ENCODE measurements at places on chromosomes 5 and 9.

- no peak for DNase-seq
Observed at GRCh38 chr9:136119883-136120393, 1.3 kb upstream of the TMEM250 start.

GRCh38 chr9:2623288-2624050, 1.9 kb downstream of the VLDLR start:
- DNase-seq, result no peak

GRCh38 chr9:82961504-82962125, 101.3 kb downstream of the RASEF start:
- peak; percentile 76 for DNase-seq

GRCh38 chr5:148499452-148499851, 115.7 kb downstream of the FBXO38 start:
- DNase-seq, result no peak

DNA sequence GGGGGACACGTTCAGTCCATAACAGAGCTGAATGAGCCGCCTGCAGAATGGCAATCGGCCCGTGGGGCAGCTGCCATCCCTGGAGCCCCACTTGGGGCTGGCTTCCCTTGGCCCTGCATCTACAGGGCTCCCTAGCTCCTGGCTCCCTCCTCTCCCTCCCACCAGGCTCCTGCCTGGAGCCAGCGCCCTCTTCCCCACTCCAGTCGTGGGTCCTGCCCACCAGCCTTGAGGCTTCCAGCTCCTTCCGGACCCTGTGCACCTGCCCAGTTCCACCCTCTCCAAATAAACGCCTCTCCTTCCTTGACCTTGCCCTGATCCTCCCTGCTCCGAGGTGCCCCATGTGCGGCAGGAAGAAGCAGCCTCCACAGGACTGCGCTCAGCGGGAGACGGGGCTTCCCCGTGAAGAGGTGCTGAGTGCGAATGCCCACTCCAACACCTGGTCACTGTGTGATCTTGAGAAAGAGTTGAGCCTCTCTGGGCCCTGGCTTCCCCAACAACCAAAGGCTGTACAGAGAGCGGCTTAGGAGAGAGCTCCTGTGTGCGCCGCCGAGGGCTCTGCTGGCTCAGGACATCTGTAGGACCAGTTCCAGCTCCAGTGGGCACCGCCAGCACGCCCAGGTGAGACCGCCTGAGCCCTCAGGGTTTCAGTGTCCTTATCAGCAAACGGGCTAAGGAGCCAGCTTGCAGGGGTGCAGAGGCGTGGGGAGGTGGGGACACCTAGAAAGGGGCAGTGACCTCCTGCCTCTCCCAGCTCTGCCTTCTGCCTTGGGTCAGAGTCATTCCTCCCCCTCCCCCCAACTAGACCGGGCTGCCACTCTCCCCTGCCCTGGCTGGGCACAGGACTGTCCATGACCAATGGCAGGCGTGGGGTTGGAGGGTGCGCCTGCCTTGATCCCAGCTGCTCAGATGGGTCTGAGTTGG, 12.1 kb downstream of the C9orf50 start:
- DNase-seq, result no peak

DNA sequence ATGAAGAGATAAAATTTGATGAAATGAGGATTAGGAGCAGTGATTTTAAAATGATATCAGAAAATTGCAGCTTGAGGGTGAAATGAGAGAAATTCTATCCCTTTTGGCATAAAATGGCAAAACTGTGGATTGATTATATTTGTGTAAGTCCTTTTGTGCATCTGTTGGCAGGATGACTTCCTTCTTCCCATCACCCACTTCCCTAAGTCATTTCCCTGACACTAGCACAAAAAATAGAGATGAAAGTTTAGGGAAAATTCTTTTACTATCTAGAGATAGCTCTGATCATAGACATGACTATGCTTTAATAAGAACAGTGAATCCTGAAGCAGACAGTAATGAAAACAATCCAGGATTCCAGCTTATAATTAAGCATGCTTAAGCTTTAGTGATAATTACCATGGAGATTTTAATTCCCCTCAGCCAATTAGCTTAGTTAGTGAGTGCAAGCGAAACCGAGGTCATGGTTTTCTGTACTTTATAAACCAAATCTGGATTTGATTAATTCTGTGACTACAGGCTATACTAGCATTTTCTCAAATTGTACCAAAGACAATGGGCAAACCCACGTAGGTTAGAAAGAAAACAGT, 163.6 kb upstream of the TARS1 start:
- DNase-seq, result no peak

DNA sequence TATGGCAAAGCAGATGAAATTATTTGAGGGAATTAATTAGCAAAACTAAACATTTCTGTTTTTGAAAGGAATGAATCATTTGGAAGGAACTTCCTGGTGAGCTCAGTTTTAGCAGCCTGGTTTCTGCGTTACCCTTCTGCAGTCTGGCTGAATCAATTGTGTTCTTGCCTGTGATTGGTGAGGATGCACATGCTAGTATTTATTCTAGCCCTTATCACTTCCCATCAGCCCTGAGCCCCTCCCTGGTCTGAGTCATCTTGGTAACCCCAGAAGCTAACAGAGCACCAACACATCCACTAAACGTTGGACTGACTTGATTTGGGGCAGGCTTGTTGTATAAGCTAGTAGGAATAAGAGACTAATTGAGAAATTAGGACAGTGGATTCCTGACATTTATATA, 6.6 kb downstream of the TJP2 start:
- DNase-seq, result no peak

DNA sequence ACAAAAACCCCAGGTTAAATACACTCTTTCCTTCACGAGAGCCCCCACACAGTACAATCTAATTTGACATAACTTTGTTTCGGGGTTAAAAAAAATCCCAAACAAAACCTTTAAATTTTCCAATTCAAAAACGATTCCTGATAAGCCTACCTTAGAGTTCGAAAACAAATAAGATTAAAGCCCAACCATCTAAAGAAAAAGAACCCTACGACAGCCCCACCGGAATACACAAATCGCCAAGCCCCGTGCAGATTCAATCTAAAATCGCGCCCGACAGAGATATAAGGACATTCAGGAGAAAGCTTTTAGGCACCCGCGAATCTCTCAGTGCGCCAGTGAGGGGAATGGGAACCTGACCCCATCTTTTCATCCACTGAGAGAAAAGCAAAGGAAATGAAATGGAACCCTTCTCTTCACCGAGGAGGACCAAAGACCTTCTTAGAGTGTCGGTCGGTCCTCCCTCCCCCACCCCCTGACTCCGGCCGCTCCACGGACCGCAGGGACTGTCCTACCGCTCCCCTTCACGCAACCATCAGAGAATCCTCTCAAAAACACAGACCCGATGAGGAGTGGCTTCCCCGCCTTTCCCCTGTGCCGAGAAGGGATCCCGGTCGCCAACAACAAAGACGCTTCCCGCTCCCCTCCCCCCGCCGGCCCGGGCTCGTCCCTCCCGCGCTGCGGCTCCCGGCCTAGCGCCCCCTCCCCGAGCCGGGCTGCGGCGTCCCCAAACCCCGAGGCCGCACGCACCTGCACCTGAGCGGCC, 925 bp downstream of the ABHD17B start:
- DNase-seq, result peak; percentile 30

- DNase-seq, result no peak
Observed at GRCh38 chr9:5510989-5511388, 658 bp downstream of the PDCD1LG2 start.

- DNase-seq, result no peak
Observed at GRCh38 chr9:75615284-75615683, 275.2 kb upstream of the PCSK5 start.

DNA sequence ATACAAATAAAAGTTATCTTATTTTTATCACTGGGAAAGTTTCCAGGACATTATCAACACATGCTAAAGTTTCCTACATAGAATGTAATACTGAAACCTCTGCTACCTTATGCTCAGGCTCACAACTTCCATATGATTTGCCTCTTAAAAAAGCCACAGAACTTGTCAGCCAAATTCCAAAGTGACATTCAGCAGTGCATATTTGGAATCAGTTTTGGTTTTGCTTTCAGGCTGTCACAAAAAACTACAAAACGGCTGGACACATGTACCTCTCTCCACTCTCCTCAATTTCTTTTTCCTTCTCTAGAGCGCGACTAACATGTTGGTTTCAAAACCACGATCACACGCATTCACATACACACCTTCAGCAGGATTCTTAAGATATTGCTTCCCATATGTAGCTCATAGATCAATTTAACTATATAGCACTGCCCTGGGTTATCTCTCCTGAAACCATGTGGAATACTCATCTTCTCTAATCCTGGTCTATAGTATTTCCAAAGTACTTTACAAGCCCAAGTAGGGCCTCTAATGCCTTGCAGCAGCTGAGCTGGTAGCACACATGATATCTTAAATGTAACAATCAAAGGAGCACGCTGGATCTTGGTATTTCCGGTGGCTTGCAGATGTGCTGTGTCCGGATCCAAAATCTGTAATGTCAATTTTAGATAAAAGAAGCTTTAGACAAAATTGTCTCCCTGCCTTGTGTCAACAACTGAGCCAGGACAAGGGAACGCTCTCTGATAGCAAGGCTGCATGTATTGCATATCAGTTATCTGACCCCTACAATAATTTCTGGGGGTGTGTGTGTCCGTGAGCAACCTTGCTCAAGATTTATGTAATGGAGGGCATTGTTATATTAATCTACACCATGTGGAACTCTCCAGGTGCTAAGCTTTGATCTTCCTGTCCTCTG, 203.2 kb downstream of the DMRT2 start:
- no peak for DNase-seq

- no peak for DNase-seq
Observed at GRCh38 chr9:116087751-116088194, 65.8 kb upstream of the PAPPA start.

DNA sequence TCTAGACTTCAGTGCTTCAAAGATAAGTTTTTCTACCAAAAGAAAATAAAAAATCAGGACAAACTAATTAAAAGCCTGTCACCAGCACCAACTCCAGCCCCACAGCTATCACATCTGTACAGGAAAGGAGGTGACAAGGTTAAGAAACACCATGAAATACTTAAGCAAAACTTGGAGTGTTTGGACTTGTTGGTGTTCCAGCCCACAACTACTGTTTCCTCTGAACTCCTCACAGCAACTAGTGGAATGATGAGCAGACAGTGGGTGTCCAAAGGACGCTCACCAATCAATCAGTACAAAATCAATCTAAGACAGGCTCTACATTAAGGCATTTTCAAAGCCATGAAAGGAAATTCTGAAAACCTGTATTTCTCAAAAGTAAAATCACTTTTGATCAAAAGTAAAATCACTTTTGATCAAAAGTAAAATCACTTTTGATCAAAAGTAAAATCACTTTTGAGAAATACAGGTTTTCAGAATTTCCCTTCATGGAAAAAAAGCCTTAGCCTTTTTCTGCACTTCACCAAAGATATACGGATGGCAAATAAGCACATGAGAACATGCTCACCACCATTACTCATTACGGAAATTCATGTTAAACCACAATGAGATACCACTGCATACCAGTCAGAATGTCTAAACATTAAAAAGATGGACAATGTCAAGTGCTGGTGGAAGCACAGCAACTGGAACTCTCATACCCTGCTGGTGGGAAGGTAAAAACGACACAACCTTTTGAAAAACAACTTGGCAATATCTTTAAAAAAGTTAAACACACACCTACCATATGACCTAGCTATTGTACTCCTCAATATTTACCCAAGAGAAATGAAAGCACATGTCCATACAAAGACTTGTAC, 79.7 kb downstream of the MED27 start:
- no peak for DNase-seq

DNA sequence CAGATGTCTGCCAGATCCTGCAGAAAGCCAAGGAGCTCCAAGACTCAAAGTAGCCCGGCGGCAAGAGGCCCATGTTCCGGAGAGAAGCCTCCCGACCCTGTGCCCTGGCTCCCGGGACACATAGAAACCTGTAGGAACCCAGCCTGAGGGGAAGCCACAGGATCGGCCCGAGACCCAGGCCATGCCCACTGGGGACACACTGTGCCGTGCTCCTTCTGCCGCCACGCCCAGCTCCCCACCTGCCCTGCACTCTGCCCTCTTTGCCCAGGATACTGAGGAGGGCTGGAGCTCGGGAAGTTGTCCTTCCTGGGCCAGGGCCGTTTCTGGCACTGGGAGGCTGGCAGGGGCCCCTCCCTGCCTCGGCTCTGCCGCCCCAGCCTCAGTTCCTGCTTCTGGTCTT, 10.5 kb upstream of the ENDOG start:
- no peak for DNase-seq

- no peak for DNase-seq
Observed at GRCh38 chr9:128435611-128436010, 15.0 kb downstream of the CERCAM start.

DNA sequence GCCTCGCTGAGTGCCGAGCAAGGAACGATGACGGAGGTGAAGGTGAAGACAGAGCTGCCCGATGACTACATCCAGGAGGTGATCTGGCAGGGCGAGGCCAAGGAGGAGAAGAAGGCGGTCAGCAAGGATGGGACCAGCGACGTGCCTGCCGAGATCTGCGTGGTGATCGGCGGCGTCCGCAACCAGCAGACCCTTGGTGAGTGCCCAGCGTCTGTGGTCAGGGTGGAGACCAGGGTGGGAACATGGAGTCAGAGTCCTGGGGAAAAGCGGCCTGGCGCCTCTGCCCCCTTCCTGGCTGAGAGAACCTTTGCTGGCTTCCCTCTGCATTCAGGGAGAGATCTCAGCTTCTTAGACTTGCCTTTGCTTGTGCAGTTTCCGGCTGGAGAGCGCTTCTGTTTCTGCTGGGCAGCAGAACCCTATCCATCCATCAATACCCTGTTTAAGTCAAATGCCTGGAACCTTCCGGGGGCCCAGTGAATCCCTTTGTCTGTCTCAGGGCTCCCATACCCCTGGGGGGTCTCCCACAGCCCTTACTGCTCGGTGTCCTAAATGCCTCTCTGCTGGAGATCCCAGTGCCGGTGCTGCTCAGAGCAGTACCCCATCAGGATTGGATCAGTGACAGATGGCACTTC, 89.6 kb downstream of the AMBP start:
- no peak for DNase-seq

DNA sequence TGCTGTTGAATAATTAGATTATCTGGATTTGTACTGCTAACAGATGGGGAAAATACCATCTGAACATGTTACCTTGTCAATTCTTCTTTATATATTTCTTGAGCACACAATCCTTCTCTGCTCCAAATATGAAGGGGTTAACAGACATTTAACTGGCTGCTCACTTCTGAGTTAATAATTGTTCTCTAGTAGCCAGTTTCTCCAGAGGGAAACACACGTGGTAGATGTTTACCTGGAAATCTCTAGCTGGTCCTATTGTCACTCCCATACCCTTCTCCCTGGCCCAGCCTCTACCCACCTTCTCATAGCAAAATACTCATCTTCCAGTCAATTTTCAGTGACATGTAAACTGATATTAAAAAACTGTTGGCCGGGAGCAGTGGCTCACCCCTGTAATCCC, 101.5 kb upstream of the ZNF462 start:
- DNase-seq, result no peak

DNA sequence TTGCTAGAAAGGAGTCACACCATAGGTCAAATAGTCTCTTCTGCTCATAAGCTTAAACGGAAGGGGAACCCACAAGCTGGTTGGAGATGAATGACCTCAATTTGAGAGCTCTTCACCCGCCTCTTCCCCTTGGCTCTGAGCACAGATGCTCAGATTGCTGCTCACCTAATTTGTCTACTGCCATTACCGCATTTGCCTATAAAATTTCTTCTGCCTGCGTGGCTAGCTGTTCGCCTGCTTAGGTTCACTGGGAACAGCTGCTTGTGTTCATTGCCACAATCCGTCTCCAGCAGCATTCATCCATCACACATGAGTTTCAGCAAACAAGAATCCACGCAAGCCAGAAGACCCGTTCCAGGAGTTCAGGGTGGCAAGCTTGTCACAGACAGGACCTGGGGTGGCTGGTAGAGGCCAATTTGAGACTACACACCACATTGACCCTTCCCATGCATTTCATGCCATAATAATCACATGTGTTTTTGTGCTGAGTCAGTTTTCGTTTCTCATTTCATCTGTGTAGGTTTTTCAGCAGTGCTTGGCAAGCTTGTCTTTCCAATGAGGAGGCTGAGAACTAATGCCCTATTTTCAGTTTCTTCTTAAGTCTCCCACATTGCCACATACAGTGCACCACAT, 50.2 kb upstream of the DNAH5 start:
- no peak for DNase-seq
